T1000 (cell line): ENCODE measurements at places on chromosomes 5 and 9.

GRCh38 chr9:127087411-127087810, 35.0 kb downstream of the ANGPTL2 start:
- DNase-seq = no peak

DNA sequence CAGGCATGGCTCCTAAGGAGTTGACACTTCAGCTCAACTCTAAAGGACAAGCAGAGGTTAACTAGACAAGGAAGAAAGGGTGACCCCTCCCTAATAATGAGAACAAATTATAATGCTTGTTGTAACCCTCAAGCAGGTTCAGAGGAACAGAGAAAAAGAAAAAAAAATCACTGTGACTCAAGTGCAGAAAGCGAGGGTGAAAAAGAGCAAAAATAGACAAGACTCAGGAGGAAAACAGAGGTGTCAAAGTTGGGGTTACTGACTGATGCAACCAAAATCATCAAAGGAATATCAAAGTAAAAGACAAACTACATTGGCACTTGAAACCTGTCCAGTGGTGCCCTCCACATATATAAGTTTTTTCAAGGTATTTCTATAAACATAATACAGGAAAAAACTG, 28.4 kb downstream of the FBXW11 start:
- DNase-seq = no peak

DNA sequence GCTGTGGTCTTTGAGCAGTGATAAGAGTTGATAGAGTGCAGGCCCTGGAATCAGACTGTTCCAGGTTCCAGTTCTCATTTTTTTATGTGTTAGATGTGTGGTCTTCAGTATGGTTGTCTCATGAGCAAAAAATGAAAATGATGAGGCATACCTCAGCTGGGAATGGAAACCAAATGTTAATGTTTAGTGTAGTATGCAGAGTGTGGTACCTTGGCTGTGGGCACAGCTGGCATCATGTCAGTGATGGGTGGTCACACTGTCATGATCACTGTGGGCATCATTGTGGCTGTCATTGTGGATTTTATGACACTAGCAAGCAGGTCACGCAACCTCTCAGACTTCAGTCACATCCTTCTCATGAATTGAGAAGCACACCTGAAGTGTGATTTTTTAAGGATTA, 6.4 kb downstream of the ABLIM3 start:
- DNase-seq = no peak

GRCh38 chr9:71515626-71516025, 252.7 kb downstream of the CEMIP2 start:
- DNase-seq = no peak

- DNase-seq = no peak
These were observed 13.7 kb upstream of the STOM start for GRCh38 chr9:121383715-121384114.

DNA sequence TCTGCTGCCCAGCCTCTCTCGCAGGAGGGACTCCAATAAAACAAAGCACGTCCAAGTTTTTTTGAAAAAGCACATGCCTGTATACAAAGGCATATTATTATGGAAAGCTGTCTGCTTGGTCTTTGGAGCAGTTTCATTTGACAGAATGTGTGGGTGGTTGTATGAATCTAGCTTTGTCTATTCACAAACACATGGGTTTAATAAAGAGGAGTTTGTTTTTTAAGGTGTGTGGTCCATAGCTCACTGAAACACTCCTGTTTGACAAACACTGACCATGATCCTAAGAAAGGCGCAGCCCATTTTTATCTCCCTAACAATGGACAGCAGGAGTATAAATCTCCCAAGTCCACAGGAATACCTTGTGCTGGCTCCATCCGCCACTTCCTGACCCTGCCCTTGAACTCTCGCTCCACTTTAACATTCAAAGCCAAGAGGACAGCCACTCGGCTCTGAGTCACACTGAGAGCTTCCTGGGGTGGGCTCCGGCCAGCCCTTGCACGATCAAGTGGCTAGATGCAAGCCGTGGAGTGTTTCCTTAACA, 371.9 kb downstream of the EBF1 start:
- DNase-seq = no peak

GRCh38 chr5:81986126-81986525, 14.3 kb downstream of the ATG10 start:
- DNase-seq = no peak

- no peak for DNase-seq
These were observed 367.4 kb upstream of the SMARCA2 start for GRCh38 chr9:1647776-1648175.

DNA sequence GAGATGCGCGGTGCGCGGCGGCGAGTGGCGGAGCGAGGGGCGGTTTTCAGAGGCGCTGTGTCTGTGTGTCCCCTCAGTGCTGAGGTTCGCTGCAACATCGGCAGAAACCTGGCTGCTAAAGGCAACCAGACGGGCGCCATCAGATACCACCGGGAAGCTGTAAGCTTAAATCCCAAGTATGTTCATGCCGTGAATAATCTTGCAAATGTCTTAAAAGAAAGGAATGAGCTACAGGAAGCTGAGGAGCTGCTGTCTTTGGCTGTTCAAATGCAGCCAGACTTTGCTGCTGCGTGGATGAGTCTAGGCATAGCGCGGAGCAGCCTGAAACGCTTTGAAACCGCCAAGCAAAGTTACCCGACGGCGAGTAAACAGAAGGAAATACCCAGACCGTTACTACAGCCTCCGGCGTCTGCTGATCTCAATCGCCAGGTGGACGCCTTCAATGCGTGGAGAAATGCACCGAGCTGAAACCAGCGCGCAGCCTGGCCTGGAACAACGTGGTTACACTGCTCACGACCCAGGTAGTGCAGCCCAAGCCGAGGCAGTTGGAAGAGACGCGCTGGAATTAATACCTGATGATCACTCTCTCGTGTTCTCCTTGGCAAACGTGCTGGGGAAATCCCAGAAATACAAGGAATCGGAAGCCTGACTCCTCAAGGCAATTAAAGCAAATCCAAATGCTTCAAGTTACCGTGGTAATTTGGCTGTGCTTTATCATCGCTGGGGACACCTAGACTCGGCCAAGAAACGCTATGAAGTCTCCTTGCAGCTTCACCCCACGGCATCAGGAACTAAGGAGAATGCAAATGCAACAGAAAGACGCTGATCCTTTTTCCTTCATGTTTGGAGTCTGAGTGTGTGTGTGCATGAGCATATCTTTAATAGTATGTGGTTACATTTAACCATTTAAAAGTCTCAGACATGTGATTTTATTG, 15.9 kb downstream of the OR2V1 start:
- DNase-seq = no peak

DNA sequence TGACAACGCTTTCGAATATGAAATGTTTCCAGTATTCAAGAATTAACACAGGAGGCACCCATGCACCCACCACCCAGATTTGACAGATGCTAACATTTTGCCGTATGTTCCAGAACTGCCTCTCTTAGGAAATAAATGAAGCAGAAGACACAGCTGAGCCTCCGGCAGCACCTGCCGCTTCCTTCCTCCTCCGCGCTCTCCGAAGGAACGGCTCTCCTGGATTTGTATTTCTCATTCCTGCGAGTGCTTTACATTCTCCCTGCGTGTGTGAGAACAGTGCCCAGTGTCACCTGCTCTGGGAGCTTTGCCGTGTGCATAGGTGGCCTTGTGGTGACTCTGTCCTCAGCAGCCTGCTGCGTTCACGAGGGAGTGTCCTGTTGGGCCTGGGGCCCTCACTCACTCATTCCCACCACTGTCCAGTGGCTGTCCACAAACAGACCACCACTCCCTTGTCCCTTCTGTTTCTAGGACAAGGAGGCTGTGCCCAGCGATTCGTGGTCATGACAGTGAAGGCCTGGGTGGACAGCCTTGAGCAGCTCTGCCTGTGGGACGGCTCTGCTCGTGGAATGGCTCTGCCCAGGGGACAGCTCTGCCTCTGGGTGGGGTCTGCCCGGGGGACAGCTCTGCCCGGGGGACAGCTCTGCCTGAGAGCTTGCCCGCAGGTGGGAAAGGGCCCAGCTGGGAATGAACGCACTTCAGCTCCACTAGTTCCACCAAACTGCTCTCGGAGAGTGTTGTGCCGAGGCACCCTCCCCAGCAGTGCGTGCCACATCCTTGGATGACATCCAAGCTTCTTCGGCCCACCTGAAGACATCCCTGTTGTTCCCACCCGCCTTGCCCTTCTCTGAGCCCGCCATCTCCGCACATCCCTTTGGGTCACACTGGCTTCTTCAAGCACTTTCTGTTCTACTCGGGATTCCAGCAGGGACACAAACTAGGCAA, 170.5 kb upstream of the PPP1R26 start:
- no peak for DNase-seq

DNA sequence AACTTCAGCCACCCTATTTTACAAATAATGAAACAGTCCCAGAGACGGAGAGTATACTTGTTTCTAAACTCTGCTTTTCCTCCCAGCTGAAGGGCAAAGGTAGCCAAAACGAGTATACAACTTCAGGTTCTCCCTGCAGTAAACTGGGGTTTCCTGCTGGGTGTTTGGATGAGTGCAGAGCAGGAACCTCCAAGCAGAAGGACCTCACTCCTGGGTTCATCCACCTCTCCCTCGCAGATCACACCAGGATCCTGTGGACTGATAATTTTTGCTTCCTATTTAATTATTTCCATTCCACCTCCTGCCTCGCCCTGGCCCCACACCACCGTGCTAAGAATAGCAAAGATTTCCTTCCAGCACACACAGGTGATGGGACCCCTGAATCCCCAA, 2.0 kb upstream of the FOXB2 start:
- no peak for DNase-seq

GRCh38 chr9:128113526-128114325, 13.8 kb downstream of the PTGES2 start:
- no peak for DNase-seq
